ENCODE measurements at places on chromosomes 2 and 18.

DNA sequence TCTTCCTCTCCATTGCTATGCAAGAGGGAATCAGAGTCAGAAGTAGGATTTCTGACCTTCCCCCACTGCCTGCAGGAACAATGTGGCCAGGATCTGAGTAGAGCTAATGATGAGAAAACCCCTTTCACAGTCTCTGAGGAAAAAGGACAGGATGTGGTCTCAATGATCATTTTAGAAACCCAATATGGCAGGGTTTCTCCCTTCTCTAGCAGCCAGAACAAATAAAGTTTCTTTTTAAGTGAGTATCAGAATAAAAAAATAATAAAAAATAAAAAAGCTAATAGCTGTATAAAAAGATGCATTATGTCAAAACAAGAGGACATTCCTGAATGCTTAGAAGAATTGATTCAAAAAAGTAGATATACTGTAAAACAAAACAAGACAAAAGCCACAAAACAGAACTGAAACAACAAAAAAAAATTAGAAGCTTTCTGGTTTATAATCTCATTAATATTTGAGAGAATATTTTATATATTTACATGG is 1124.9 kb upstream of the ZEB2 start:
- no peak for DNase-seq

GRCh38 chr2:66762761-66763160 is 327.8 kb downstream of the MEIS1 start:
- no peak for DNase-seq

GRCh38 chr2:238042849-238043584 is 17.8 kb upstream of the SCLY start:
- DNase-seq: no peak

GRCh38 chr2:44933434-44933951 is 8.0 kb upstream of the SIX3 start:
- DNase-seq: no peak

DNA sequence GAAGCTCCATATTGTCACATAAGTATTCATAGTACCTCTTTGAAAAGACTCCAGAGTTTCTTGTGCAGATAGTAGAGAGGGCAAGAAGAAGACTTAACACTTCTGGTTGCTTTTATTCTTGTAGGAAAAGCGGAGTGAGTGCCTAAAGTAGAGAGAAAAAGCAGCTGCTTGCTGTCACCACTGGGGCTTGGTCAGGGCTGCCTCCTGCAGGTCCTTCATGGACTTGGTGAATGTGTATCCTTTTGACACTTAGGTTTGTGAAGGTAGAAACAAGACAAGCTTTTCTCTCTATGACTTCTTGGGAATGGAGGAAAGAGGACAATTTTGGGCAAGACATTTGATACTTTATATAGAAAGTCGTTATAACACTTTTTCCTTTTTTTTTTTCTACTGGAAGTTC is 312.8 kb upstream of the FANCL start:
- DNase-seq: no peak

GRCh38 chr18:27609221-27609620 is 424.1 kb upstream of the CHST9 start:
- no peak for DNase-seq

- no peak for DNase-seq
Observed at GRCh38 chr2:99670768-99671734, 181.2 kb upstream of the REV1 start.

- DNase-seq: no peak
Observed at GRCh38 chr18:7577706-7578105, 10.6 kb downstream of the PTPRM start.

GRCh38 chr2:84486441-84487115 is 27.5 kb upstream of the SUCLG1 start:
- DNase-seq: no peak

GRCh38 chr2:195037045-195037444 is 620.0 kb upstream of the SLC39A10 start:
- DNase-seq: no peak

DNA sequence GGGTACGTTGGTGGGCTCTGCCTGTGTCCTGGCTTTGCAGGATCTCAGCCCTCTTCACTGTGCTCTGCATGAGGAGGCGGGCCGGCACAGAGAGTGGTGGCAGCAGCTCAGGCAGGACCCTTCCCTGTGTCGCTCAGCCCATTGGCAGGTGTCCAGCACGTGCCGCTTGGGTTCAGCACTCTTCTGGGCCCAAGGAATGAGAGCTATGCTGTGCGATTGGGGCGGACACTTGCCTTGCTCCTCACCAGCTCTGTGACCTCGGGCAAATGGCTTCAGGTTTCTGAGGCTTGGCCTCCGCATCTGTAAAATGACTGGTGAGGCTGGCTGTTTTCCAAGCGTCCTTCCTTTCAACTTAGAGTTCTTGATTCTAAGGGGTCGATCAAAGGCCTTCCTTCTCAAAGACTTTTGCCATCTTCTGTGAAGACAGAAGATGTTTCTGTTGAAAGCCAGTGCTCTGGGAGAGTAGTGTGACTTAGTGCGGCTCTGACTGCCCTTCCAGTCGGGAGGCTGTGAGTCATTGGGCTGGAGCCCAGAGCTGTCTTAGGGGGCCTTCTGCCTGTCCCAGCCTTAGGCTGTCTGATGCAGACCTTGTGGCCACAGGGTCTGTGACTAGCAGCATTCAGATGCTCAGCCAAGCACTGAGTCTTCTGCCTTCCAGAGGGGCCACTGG is 35.6 kb downstream of the GLI2 start:
- DNase-seq: no peak

GRCh38 chr18:4384932-4385331 is 70.2 kb downstream of the DLGAP1 start:
- no peak for DNase-seq

GRCh38 chr18:21444465-21445212 is 155.9 kb downstream of the ESCO1 start:
- DNase-seq: no peak

GRCh38 chr18:2780750-2781149 is 66.1 kb upstream of the EMILIN2 start:
- no peak for DNase-seq

GRCh38 chr2:170405326-170405725 is 227.4 kb downstream of the MYO3B start:
- no peak for DNase-seq

- DNase-seq: no peak
Observed at GRCh38 chr2:101480764-101481163, 5.9 kb upstream of the RFX8 start.

- DNase-seq: no peak
Observed at GRCh38 chr2:56202381-56203121, 18.8 kb downstream of the CCDC85A start.

DNA sequence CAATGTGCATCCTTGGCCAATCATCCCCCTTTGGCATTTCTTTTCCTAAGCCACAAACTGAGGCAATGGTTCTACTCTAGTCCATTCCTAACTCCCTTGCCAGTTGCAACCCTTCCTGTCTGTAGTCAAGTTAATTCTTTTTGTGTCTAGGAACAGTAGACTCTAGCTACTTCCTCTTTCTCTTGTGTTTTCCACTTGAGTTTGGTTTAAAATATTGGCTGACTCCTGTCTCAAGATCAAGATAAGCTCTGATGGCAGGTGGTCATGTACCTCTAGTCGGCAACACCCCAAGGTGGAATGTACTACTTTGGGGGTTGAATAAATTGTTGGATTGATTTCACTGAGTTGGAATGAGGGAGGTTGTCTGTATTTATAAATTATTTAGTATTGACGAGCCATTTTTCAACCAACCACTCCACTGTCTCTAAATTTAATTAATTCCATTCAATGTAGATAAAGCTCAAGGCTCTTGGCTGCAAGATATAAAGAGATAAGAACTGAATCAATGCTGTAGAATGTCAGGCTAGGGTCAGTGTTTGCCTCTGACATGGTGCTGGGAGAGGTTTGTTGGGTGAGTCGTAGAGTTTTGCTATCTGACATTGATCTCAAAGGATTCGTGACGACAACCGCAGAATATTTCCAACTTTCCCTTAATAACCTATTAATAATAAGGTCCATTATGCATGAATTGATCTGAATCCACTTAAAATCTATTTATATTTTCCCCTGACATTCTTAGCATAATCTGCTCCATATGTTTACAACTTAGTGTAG is 188.7 kb upstream of the APCDD1 start:
- no peak for DNase-seq

DNA sequence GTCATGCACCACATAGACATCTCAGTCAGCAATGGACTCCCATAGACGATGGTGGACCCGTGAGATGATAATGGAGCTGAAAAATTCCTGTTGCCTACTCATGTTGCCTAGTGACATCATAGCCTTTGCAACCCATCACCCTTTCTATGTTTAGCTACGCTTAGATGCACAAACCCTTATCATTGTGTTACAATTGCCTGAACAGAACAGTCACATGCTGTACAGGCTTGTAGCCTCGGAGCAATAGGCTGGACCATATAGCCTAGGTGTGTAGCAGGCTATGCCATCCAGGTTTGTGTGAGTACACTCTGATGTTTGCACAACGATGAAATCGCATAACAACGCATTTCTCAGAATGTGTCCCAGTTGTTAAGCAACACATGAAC is 221.6 kb downstream of the ALPK2 start:
- DNase-seq: no peak

DNA sequence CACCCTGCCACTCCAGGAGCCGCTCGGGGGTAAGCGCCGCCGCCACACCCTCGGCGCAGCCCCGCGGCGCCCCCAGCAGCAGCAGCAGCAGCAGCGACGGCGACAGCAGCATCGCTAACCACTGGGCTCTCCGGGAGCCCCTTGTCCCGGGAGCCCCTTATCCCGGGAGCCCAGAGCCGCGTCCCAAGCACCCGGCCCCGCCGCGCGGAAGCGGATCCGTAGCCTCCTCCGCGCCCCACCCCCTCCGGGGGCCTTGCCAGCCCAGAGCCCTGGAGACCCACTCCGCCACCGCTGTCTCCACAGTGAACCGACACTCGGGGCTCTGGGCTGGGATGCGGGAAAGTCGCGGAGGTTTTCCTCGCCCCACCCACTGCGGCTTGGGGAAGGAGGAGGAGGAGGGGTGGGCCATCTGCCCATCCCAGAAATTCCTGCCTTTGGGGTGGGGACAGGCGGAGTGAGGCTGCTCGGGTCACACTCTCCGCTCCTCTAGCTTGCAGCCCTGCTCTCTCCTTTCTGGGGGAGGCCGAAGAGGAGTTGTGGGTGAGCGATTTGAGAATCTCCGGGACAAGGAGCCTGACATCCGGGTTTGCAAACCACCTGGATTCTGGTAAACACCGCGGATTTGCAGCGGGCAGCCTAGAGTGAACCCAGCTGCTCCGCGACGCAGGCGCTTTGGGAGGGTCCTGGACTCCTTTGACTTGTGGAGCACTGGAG is at the start of gene PLA2R1:
Gene PLA2R1, minus strand, starts transcription at position 324 of the 714 bp plus-strand sequence. Its CDS starts 212 bp downstream, at position 112.
- DNase-seq: peak; percentile 19

- no peak for DNase-seq
Observed at GRCh38 chr2:132690664-132691303, 20.8 kb upstream of the LYPD1 start.

DNA sequence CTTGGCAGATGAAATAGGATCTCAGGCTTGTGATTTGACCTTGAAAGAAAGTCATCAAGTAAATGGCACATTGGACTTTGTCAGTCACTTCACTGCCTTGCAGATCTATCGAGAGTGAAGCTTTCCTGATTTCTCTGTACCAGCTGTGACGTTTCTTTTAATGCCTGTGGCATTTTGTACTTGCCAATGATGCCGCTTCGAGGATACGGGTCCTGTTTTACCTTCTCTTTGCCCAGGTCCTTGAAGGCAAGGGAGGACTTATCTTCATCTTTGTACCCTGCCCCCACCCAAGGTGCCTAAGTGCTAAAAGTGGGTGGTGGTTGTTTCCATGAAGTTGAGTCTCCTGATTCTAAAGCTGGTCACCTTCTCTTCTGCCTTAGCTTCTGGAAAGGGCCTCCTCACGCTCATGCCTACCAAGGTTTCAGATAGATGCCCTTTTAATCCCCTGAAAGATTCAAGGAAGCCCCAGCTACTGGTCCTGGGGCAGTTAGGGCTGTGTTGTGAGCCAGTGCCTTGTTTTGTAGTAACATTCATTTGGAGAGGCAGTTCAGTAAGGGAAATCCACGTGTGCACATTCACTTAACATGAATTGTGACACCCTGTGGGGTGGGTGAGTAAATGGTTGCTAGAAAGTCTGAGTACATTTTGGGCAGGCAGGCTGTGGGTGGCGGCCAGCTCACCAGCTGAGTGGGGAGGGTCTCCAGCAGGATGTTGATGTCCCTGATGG is 6.1 kb downstream of the LBH start:
- peak; percentile 59 for DNase-seq

GRCh38 chr18:24160086-24160485 is 21.2 kb downstream of the CABYR start:
- DNase-seq: no peak

- DNase-seq: no peak
Observed at GRCh38 chr2:16189029-16189835, 248.9 kb downstream of the MYCN start.

DNA sequence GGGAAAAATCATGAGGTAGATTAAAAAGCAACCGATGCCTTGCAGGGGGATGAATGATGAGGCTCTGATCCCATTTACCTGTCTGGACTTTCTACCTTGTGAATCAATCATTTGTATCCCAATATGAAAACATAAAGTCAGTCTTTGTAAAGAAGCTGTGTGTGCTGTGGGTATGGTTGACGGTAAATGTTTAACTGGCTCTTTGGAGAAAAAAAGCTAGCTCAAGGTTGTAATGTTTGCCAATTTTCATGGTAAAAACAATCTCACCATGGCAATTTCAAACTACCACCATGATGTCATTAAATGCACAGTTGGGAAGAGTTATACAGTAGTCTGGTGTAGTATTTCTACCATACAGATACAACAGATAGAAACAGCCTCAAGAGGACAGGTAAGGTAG is 14.6 kb downstream of the TTR start:
- no peak for DNase-seq

DNA sequence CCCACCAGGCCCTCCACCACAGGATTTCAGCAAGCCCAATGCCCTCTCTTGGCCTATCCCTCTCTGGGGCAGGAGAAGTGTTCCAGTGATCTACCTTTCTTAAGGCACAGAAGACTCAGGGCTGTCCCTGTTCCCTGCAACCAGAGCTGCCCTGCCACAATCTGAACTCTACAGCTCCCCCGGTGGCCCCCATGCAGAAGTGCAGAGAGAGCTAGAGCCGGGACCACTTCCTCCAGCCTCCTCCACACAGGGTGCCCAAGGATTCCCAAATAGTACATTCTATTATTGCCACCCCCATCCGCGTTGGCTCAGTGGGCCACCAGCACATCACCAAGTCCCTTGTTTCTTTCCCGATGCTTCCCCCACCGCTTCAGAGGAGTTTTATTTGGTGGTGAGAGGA is 114.8 kb upstream of the PTPRM start:
- peak; percentile 1 for DNase-seq

- DNase-seq: no peak
Observed at GRCh38 chr2:113237604-113238160, 41.0 kb downstream of the PAX8 start.

DNA sequence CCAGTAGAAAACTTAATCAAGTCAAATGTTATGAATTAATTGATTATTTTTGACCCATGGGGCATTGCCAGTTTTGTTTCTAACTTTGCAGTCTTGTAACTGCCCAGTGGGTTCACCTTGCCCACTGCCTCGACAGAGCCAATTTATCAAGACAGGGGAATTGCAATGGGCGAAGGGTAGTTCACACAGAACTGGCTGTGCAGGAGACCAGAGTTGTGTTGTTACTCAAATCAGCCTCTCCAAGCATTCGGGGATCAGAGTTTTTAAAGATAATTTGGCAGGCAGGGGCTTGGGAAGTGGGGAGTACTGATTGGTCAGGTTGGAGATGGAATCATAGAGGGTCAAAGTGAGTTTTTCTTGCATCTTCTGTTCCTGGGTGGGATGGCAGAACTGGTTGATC is 168.5 kb upstream of the COPS8 start:
- no peak for DNase-seq

GRCh38 chr2:2850218-2850755 is 519.2 kb upstream of the MYT1L start:
- DNase-seq: no peak

- no peak for DNase-seq
Observed at GRCh38 chr2:219573166-219573565, 1.1 kb downstream of the INHA start.

- no peak for DNase-seq
Observed at GRCh38 chr18:30245766-30246455, 796.6 kb downstream of the DSC3 start.
